Hematopoietic multipotent progenitor cell treated with erythropoietin and hydrocortisone succinate and interleukin-3 and kit ligand, for 4 days (in vitro differentiated cells): ENCODE measurements at places on chromosomes 5 and 9.

- no peak for DNase-seq
These were observed 235.0 kb upstream of the TRPC7 start for GRCh38 chr5:136600306-136600705.

DNA sequence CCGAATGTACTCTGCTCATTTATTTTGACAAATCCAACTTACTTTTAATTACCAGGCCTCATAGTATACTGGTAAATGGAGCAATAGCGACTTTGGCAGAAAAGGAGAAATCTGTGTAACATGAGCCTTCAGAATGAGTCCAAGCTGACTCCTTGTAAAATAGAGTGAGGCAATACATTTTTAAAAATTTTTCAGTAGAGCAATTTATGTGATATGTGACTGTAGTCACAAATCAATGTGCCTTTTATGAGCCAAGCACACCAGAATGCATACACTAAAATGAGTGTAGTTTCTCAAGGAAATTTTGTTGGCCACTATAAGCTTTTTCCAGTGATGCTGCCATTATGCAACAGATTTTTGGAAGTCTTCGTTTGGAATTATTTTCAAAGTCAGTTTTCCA is 73.8 kb downstream of the SNCAIP start:
- DNase-seq: no peak

DNA sequence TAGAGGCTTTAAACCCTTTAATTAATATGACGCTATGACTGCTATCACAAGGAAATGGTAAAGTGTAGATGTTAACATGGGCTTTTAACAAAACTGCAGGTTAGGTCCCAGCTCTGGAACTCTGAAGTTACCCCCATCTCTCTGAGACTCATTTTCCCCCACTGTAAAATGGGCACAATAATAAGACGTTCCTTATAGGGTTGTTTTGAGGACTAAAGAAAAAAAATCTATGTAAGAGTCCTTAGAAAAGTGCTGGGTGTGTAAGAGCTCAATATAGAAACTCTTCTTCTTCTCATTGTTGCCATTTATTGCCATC is 45.8 kb upstream of the STK32A start:
- DNase-seq: no peak

DNA sequence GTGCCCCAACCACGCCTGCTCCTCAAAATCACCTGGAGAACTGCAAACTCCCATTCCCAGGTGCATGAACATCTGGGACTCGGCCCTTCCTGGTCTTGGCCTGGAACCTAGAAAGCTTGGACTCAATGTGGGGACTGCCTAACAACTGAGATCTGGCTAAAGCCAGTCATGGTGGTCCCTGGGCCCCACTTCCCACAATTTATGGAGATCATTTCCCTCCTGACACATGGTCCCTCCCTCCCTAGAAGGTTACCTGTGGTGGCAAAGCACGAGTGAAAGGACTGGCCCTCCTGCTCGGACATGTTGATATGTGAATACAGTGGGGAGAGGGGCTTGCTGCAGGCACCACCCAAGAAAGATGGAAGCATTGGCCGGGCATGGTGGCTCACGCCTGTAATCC is 18.8 kb downstream of the BICD2 start:
- no peak for DNase-seq

DNA sequence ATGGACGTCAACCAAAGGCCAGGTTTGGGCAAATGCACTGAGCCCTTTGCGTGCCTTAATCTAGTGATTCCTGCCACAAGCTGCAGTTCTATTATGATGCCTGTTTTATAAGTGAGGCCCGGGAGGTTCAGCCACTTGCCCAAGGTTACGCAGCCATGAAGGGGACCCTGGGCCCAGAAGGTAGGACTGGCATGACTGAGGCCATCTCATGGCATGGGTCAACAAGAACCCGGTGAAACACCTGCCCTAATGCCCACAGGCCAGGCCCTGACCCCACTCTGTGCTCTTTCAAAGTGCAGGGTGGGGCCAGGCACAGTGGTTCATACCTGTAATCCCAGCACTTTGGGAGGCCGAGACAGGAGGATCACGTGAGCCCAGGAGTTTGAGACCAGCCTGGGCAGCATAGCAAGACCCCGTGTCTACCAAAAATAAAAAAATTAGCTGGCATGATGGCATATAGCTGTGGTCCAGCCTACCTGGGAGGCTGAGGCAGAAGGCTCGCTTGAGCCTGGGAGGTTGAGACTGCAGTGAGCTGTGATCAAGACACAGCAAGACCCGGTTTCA is 8.6 kb downstream of the NINJ1 start:
- no peak for DNase-seq

GRCh38 chr5:113331209-113331551 is 103.6 kb downstream of the TSSK1B start:
- DNase-seq: peak; percentile 17

- peak; percentile 88 for DNase-seq
These were observed at the start of gene GBGT1 for GRCh38 chr9:133163504-133164172. TSS of gene GBGT1 (minus strand) at chr9:133163914. CDS start at chr9:133162412, 1,502 bp downstream.

GRCh38 chr5:112270299-112271293 is 148.5 kb downstream of the EPB41L4A start:
- DNase-seq: no peak

DNA sequence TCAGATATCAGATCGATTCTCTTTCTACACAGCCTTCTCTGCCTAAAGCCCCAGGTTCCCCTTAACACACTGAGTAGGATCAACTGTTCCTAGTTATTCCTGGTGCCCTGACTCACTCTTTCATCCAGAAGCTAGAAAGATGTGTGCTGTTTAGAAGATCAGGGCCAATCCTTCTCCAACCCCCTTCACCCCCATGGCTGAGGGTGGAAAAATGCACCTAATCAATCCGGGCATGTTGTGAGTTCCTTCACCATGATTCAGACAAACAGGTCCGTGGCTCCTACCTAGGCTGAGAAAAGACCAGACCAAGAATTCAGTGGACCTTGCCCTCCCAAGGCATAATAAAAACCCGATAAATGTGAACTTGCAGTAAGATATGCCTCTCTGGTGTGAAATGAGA is 85.4 kb upstream of the EQTN start:
- no peak for DNase-seq

GRCh38 chr9:77598991-77599390 is 49.1 kb downstream of the GNA14 start:
- no peak for DNase-seq

GRCh38 chr9:14189578-14189977 is 124.4 kb downstream of the NFIB start:
- no peak for DNase-seq

GRCh38 chr9:97526895-97527575 is 25.6 kb downstream of the TMOD1 start:
- no peak for DNase-seq

GRCh38 chr5:179406031-179406961 is 61.0 kb upstream of the ADAMTS2 start:
- no peak for DNase-seq

DNA sequence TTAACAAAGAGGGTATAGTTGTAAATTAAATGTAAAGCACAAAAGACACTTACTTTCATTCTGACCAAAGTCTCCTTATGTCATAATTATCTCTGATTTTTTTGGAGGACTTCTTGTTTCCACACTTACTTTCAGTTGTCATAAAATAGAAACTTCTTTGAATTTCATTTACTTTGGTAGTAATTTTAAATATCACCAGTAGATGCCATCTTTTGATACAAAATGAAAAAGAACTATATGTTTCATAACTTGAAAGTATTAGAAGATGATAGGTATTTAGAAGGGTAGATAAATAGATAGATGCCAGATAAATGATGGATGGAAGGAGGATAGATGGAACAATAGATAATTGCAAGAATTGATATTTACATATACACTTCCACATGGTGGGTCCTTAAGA is 1865.3 kb upstream of the CDH9 start:
- DNase-seq: no peak

DNA sequence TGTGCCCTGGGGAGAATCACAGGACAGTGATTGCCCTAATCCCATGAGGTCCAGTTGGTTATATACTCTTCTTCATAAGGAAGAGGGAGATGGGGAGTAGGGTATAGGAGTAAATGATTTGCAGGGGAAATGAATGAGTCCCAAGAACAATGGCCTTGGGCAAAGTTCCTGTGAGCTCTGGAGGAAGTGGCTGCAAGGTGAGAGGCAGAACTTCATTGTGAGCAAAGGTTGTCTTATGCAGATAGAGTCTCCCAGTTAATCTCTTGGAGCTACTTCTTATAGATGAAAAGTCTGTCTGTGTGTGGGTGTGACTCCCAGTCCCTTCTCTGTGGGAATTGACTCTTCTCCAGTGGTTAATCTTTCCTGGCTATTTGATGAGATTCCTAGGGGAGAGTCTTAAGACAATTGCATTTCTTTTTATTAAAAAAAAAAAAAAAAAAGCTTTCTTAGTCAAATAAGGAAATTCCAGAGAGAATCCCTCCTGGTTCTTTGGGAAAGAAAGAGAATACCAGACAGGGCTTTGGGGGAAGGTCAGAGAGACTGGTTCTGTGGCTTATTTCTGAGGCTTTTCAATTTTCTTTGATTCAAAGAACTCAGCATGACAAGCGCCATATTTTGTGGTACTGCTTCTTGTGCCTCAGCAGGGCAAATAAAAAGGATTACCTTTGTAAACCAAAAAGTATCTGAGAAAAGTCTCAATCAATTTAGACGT is 33.6 kb upstream of the MEGF10 start:
- no peak for DNase-seq

- no peak for DNase-seq
These were observed 20.7 kb upstream of the PTPN3 start for GRCh38 chr9:109518621-109519335.

DNA sequence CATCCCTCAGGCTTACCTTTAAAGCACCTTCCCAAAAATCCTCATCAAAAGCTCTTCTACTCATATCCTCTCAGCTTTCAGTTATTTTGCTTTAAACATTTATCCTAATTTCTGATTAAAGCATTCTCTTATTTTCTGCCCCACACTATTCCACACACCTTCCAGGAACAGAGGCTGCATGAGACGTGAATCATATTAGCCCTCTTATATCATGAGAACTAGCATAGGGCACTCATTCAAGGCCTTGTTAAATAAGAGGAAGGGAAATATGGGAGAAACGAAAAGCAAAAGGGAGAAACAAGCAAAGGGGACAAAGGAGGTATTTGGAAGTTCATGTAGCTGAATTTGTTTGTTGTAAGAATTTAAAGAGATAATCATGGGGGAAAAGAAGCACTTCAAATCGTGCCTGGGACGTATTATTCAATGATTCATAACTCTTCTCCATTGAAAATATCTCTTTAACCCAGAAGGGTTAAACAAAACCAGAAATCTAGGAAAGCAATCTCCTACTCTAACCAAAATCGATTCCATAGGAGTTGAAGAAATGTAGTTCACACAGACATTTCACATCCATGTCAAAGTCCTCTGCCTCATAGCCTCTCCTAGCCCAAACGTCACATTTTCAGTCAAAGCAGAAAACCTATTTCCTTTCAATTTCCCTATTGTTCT is 4.1 kb downstream of the ALDH1A1 start:
- no peak for DNase-seq

- no peak for DNase-seq
These were observed 332.3 kb downstream of the TRPM3 start for GRCh38 chr9:70789086-70789485.
